ENCODE measurements at places on chromosomes 6 and 20.

DNA sequence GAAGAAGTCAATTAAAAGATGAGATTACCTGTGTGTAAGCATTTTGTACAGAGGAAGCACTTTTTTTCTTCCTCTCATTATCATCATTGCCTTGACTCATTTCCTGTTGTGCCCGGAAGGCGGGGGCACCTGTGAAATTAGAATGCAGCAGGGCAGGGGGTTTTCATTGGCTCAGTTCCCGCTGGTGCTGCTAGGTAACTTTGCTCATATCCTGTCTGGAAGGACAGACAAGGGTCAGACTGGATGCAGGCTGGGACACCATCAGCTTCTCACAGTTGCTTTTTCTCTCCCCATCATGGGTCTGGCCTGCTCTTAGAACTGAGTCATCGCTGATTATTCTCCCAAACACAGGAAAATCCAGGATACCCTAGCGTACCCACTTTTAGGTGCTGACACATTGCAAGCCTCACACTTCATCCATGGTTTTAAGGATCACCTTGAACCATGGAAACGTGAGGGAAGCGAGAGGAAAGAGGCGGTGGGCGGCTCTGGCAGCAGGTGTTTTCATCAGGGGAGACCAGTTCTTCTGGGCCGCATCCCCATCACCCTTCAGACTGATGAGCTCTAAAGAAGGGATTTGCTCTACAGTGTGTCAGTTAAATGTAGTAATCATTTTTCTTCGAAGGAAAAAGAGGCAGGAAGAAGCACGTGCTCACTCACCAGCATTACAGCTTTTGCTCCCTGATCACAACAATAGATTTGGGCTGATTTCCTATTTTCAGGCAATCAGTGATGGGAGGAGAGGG, 195.7 kb upstream of the SASH1 start:
- no peak for DNase-seq

- no peak for DNase-seq
These were observed 104.6 kb downstream of the DTD1 start for GRCh38 chr20:18692447-18692846.

DNA sequence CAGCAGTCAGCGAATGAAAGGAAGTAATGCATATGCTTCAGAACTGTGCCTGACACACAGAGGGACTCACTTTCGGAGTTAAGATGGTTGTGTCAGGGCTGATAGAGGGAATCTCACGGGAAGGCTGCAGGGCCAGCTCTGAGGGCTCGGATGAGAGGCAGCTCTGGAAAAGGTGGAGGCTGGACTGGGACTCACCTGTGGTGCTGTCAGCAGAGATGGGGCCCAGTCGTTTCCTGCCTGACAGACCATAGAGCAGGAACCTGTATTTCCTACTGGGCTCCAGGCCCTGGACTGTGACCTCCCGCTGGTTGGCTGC, 9.3 kb downstream of the CYP21A2 start:
- no peak for DNase-seq

DNA sequence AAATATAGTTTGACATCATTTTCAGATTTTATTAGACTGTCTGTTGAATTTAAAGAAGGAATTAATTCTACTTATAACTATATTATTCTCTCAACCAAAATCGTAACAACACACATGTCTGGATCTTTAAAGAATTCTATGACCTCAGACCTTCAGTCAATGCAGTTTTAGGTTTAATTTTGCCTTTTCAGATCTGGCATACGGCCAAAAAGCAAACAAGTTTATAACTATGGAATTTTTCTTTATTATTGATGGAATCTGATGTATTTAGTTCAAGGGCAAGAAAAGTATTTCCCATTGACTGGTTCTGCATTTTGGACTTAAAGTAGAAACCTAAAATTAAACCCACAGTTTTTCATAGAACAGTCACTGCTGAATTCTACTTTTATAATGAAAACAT, 233.4 kb downstream of the EYA4 start:
- DNase-seq: no peak

DNA sequence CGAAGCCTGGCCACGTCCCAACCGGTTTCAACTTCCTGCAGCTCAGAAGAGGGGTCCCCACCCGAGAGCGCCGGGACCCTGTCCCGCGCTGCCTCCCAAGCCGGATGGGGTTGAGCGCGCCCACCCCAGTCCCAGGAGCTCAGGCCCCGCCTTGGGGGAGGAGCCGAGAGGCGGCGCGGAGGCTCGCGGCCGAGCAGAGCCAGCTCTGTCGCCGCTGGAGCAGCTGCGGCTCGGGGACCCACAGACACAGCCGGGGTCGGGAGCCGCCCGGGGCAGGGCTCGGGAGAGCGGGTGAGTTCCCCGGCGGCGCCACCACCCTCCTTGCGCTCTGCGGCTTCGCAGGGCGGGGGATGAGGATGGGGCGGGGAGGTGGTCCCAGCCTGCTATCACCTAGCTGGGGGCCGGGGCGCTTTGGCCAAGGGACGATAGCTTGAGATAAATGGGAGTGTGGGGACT, at the start of gene PPP1R16B:
Gene PPP1R16B, plus strand, starts transcription at position 196 of the 456 bp plus-strand sequence. CDS start 30,229 bp downstream, outside the sequence.
- DNase-seq: no peak

DNA sequence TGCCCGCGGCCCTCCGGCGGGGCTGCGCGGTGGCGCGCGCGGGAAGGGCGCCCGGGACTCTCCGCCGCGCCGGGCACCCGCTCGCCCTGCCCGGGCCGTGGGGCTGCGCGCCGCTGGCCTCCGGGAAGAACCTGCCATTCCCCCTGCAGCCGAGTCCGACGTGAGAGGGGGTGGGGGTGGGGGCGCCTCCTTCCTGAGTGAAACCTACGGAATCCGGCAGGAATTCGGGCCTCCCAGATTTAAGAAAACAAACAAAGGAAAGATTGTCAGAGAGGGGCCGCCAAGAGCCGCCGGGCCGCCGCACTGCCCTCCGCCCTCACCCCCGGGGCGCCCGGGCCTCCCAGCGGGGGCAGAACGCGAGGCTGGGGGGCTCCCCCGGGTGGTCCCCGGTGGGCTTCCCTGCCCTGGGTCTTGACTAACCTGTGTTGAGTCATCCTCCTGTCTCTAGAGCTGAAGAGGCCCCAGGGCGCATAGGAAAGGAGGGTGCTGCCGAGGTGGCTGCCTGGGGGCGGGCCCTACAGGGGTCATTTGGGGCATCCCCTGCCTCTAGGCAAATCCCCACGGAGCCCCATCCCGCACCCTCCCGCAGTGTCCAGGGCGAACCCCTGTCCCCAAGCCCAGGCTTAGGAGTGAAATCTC, 42.2 kb upstream of the FOXP4 start:
- DNase-seq: no peak

GRCh38 chr20:39850821-39851330, 838.2 kb downstream of the MAFB start:
- DNase-seq: no peak

DNA sequence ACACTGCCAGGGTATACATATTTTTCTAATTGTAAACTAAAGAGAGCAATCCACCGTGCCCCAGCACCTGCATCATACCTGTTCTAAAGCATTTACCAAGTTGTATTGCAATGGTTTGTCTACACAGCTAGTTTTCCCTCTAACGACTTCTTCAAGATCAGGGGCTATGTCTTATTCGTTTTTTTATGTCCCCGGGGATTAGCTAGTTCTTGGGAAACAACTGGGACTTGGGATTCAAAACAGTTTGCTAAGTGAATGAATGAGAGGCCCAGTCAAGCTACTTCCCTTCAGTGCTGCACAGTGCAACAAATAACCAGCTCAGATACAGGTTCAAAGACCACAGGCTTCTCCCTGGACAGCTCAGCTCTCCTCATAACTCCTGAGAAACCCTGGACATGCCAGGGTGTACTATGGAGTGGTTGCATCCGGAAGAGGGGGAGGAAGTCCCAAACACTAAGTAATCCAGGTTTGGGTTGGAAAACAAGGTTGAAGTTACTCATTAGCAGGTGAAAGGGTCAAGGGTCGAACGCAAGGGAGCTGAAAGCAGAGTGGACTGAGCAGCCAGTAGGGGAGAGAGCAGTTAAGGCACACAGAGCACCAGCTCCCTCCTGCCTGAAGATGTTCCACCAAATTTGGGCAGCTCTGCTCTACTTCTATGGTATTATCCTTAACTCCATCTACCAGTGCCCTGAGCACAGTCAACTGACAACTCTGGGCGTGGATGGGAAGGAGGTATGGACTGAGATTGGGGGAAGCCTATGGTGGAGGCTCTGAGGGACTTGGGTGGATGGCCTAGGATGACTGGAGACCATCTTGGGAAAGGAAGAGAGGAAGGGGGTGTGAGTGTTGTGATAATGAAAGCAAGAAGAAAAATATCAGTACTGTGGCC, at the start of gene APOM:
Gene APOM, plus strand, starts transcription at position 546 of the 889 bp plus-strand sequence. Its CDS starts 73 bp downstream, at position 619.
- DNase-seq: no peak

- no peak for DNase-seq
These were observed 96.3 kb downstream of the ASXL1 start for GRCh38 chr20:32454164-32455145.

Data from cortex of kidney (tissue), 1 donor.